ENCODE measurements at places on chromosomes 11 and 22.

- no peak for DNase-seq
Measured at GRCh38 chr11:132301465-132301864, 931.0 kb downstream of the NTM start.

DNA sequence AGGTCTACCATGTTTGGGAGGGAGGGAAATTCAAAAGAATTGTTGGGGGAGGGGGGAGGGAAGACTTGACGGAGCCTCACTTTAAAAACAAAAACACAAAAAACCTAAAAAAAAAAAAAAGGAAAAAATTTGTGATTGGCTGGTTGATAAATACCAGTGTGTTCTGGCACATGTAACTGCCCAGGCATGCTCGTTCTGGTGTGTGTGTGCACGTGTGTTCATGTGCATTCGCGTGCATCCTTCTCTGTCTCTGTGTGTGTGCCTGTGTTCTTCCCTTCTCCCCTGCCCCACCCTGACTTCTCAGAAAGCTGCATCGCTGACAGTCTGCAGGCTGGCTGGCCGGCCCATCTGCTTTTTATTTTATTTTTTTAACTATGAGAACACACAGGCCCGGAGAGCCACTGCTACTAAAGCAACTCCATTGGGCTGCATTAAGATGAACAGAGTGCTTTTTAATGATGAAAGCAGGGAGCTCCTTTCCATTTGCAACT is 22.6 kb upstream of the ADSL start:
- no peak for DNase-seq

GRCh38 chr11:118251858-118252652 is at the start of gene MPZL3:
TSS of gene MPZL3 (minus strand) at chr11:118252365. CDS start at chr11:118252294, 71 bp downstream.
- peak; percentile 77 for DNase-seq

DNA sequence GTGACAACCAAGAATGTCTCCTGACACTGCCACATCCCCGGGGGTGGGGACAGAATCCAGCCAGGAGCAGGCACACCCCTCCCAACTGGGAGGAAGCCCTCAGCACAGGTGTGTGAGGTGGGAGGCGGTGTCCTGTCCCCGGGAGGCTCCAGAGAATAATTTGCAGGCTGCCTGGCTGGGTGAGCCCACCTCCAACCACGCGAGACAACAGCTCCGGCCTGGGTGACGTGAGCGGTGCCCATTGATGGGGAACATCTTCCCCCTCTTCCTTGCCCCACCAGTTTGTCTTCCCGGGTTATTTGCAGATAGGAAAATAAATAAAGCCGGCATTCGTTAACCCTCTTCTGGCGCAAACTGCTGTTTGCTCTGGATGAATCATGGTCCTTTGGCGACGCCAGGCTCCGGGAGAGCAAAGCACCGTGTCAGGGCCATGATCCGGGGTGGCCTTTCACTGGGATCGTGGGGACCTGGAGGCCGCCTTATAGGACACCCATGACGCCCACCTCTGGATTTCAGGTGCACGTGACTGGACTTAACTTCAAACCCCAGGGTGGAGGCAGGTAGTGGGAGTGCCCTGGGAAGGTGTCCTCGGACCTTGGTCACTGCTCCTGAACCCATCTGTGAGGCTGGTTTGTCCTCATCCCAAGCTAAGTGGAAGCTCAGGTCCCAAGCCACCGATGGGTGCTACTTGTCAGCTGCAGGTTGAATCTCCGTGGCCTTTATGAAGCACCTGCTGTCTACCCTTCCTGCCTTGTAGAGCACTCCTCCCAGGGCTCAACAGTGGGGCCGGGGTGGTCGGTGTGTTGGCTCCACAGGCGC is 13.9 kb downstream of the CCND1 start:
- no peak for DNase-seq

GRCh38 chr11:68506908-68507307 is 46.4 kb downstream of the PPP6R3 start:
- DNase-seq, result no peak

- no peak for DNase-seq
Measured at GRCh38 chr11:66784575-66784974, 55.6 kb upstream of the SPTBN2 start.

- no peak for DNase-seq
Measured at GRCh38 chr22:36671404-36671803, 32.1 kb downstream of the CACNG2 start.

DNA sequence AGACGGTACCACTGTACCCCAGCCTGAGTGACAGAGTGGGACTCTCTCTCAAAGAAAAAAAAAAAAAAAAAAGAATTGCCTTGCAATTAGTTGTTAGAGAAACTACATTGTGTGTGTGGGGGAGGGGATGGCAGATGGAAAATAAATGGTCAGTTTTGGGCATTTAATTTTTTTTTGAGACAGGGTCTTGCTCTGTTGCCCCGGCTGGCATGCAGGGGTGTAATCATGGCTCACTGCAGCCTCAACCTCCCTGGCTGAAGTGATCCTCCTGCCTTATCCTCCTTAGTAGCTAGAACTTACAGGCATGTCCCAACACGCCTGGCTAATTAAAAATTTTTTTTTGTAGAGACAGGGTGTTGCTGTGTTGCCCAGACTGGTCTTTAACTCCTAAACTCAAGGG is 36.4 kb downstream of the WEE1 start:
- DNase-seq, result no peak

- no peak for DNase-seq
Measured at GRCh38 chr11:20066783-20067156, 93.5 kb downstream of the DBX1 start.

GRCh38 chr11:5238486-5238885 is 4.2 kb upstream of the HBD start:
- no peak for DNase-seq

DNA sequence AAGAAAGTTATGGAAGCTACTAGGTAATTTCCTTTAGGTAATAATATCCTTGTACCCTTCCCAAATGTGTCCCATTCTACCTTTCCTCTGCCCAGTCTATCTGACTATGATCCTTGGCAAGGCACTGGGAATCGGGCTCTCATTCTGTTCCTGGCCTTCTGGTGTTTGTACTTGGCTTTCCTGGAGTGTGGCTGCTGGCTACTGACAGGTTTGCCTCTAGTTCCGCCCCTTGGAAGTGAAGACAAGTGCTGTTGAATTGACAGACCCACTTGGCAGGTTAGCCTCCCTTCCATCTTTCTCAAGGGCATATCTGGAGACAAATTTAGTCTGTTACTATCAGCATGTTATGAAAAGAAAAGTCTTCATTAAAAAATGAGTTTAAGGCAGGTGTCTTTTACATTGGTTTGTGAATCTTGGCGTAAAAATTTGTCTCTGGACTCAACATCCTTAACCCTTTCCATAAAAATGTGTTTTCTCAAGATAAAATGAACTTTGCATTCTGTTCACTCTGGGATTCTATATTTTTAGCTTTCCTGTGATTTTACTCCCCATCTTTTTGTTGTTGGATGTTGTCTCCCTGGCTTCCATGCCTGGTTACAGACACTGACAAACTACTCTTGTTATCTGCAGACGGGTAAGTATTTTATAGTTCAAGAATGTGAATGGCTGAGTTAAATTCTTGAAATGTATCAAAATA is 287.4 kb upstream of the PDGFD start:
- no peak for DNase-seq

DNA sequence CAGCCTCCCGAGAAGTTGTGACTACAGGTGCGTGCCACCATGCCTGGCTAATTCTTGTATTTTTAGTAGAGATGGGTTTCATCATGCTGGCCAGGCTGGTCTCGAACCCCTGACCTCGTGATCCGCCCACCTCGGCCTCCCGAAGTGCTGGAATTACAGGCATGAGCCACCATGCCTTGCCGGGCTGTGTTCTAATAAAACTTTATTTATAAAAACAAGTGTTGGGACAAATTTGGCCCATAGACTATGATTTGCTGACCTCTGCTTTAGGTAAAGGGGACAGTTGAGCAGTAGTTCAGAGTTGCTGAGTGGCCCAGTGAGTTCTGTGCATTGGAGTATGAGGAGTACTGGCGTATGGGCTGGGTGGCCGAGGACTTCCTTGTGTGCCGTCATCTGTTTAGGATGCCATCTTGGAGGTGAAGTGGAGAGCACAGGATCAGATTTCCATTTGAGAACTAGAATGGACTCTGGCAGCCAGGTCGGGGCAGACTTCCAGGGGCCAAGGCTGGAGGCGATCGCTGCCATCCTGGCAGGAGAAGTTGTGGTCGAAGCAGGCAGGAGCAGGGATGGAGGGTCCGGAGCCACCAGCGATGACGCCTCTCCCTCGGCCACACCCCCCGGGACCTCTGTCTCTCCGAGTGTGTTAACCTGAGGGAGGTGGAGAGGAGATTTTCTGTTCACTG is 43.8 kb downstream of the FBLN1 start:
- no peak for DNase-seq

- DNase-seq, result no peak
Measured at GRCh38 chr22:35542157-35542938, 1.7 kb downstream of the RASD2 start.

DNA sequence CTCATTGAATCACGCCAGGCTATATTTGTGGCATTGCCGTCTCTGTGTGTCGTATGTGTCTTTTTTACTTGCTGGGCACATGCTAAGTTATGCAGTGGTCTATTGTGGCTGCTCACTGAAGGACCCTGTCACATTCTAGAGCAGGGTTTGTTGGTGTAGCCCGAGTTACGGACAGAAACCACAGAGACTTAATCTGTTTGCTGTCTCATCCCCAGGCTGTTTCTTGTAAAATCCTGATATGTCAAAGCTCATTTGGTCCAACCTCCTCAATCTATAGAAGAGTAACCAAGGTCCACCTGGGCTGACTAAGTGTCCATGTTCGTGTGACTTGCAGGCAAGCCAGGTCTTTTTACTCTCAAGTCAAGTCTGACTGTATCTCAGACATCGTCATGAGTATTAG is 5.0 kb downstream of the DPF2 start:
- no peak for DNase-seq

- DNase-seq, result peak; percentile 56
Measured at GRCh38 chr11:118224511-118225188, at the start of gene JAML. TSS of gene JAML (minus strand) at chr11:118225011. CDS start at chr11:118214866, 10,145 bp downstream.

DNA sequence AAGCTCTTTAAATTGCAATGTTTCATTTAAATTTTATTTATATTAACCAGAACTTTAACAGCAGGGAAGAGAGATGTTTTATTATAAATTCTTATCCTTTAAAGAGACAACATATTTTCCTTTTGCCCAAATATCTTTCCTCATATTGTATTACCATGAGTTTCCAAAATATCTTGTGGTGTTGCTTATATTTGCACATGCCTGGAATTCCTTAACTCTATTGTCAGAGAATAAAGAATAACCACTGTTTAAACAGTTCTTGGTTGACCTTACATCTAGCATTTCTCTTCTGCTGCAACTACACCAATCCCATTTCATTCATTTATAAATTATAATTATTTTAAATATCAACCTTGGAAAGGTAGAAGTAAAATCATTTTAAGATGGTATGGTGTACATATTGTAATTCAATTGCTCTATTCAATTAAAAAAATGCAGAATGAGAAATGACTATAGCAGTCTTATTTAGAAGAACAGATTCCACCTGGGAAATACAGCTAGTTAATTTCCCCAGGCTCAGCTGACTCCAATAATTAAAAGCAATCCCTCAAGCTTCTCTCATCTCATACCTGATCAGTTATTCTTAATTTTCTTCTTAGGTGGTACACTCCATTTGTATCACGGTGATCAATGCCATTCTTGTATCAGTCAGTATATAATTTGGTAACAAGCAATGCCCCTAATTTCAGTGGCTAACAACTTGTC is 923.3 kb downstream of the KCNA4 start:
- no peak for DNase-seq

DNA sequence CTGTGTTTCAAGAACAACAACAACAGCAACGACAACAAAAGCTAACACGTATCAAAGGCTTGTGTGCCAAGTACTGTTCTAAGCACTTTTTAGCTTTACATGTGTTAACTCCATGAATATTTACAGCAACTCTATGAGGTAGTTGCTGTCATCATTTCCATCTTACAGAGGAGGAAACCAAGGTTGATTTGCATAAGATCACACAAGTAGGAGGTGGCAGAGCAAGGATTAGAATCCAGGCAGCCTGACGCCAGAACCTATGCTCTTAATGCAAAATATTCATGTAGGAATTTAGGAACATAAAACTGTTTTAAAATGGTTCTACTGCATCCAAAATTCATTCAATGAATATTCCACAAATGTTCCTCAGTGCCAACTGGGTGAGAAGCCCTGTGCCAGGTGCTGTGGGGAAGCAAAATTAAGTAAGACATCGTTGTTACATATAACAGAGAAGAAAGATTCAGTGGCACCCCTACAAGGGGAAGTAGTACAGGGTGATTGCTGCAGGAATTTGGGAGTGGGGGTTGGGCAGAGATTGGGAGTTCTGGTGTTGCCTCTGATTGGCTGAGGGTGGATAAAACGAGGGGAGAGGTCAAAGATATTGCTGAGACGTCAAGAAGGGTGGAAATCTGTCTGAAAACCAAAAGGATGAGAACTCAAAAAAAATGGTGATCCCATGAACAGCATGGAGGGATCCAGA is 86.1 kb upstream of the ARHGAP20 start:
- DNase-seq, result no peak

DNA sequence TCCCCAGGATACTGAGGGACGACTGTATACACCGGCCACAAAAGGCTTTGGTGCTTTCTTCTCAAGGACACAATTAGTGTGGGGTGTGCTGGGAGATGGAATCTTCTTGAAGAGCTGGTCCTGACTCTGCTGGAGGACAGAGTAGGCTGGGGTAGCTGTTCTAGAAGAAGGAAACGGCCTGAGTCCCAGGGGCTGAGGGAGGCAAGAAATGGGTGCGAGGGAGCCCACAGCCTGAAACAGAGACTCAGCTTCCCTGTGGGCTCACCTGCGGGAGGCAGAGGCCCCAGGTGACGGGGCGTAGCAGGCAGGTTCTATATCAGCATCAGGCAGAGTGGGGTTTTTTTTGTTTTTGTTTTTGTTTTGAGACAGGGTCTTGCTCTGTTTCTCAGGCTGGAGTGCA is 36.6 kb downstream of the PARVG start:
- no peak for DNase-seq

DNA sequence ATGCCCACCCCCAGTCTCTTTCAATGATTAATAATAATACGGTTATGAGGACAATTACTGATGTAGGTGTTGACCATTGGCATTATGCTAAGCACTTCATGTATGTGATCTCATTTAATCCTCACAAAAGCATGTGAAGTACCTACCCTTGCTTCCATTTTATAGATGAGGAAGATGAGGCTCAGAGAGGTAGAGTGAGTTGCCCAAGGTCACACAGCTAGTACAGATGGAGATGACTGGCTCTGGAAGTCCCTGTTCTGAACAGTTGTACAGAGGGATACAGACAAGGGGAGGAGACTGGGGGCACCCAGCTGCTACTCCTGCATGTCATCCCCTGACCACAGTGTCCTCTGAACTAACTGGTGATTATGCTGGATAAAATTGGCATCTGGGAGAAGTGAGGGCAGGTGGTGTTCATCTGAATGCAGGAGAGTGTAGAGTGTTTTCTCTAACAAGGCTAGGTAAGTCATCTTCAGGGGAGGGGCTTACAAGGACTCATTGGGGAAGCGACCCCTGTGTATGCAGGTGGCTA is 43.2 kb downstream of the KIAA1671 start:
- DNase-seq, result no peak
